ENCODE measurements at places on chromosomes 2 and 18. TPM values are rescaled to one million over a fixed set of nuclear protein-coding genes. Genes with fewer than 3 reads are reported as not detected.

GRCh38 chr2:88696611-88697010, 5.1 kb downstream of the RPIA start:
- DNase-seq: no peak

DNA sequence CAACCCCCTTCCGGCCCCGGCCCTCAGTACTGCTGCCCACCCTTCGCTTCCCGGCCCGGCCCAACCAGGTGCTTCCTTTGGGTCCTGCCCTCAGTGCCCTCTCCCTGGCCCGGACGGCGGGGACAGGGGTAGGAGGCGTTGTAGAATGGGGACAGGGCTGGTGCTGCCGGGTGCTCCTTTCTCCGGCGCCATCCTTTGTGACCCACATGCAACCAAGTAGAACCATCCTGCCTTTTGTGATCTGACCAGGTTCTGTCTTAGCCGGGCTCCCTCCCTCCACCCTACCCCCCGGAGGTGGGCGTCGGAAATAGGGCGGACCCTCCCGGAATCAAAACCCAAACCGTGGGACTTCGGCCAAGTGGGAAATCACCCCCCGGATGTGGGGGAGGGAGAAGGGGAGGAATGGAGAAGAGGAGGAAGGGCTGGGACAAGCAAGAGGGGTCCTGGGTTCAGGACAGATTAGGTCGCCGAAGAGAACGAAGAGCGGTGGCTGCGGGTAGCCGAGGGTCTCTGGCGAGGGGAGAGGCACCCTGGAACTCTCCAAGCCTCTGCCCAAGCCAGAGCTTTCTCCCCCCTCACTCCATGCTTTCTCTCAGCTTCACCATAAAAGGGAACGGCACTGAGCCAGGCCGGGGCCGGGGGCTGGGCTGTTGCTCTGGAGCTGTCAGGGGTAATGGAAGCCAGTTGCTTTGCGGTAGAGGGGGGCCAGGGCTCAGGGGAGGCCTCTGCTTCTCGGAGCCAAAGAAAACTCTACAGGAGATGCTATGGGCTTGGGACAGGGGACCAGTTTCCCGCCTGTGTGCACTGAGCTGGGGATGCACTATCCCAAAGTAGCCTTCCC, 756 bp upstream of the OST4 start:
- peak; percentile 82 for DNase-seq

Gene ITPRIPL1
- 1.5 TPM for total RNA-seq

GRCh38 chr2:43142921-43143438, 83.4 kb downstream of the ZFP36L2 start:
- no peak for DNase-seq

Data from mucosa of gallbladder (tissue), 1 donor.